ENCODE measurements at places on chromosomes 11 and 22.

DNA sequence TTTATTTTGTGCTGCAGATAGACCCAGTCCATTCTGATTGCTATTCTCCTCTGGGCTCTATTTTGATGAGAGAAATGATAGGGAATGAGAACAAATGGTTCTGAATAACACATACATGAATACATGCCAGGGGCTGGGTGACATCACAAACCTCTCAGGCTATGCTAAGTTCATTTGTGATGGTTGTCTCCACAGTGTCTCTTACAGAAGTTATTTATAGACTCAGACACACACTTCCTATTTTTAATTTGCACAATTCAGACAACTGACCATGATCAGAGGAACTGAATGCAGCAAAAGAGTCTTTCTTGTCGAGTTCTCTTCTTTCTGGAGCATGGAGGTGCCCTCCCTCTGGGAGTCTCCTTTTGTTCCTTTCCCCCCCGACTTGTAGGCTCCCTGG, 991.7 kb downstream of the OPCML start:
- DNase-seq, result no peak

DNA sequence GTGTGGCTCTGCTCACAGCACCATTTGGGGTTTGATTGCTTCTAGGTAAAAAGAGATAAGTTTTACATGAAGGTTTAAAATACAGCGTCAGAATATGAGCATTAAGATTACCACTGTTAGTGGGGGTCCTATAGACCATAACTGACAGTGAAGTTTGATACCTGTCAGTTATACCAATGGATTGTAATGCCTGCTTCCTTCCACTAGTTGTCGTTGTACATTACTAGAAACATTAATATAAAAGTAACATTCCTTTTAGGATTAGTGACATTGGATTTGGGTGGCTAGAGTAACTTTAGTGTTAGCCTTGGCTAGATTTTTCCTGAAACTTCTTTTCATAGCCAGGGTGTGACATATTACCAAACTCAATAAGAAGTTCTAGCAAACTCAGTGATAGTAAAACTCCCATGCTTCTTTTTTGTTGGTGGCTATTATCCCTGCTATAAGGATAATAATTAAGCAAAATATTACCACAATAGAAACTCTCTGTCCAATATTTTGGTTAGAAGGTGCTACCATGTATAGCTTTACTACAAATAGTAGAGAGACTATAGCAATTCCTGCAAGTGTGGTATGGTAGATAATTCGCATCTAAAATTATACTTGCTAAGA, 57.1 kb downstream of the FAM181B start:
- no peak for DNase-seq

DNA sequence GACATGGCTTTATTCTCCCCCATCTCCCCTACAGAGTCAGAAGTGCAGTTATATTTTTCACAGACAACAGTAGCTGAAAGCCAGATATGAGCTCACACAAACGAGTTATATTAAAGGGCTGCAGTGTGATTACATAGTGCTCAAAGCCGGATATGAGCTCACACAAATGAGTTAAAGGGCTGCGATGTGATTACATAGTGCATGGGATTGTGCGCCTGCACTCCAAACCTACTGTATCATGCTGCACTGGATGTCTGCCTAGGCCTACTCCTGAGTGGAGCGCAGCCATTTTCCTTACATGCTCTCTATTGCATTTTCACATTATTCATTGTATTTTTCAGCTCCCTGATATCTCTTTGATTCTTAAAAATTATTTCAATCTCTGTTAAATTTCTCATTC, 414.6 kb upstream of the LARGE1 start:
- DNase-seq, result no peak

- no peak for DNase-seq
Observed at GRCh38 chr22:28557184-28557583, 122.5 kb downstream of the TTC28 start.

GRCh38 chr22:36442506-36443197, 38.8 kb downstream of the TXN2 start:
- no peak for DNase-seq

Measured in stimulated activated CD8-positive, alpha-beta memory T cell treated with anti-CD3 and anti-CD28 coated beads, Interleukin-4, amount 100 ng/mL, for 1 hour (primary cell).